Effector memory CD8-positive, alpha-beta T cell (primary cell): ENCODE measurements at places on chromosomes 12 and 14.
A peak's percentile ranks its signal among the peaks of the same experiment; 100 is the strongest.

DNA sequence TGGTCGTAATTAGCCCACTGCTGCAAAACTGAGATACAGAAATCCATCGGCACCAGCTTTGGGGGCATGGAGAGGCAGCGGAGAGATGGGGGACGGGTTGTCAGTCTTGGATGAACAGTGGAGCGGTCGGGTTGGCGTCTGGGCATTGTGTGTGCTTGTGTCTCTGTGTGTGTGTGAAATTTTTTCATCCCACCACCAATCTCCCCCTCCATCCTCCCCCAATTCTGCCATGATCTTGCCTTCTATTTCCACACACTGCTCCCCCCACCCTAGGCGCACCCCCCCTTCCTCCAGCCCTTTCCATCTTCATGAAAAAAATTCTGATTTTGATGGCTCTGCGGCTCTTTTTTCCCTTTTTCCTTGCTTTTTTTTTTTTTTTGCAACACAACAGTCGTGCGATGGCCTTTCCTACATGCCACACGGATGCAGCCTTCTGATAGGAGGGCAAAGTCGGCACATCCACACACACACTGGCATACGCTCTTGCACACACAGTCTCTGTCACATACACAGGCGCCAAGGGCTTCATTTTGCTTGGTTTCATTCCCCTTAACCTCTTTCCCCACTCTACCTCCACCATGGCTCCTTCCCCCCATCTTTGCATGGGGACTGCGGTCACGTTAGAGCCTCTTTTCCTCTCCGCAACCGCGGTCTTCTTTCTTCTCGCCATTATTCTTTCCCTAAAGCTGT lies 3.3 kb downstream of the NRXN3 start:
- DNase-seq: no peak

GRCh38 chr12:130916241-130916911 lies 37.3 kb upstream of the ADGRD1 start:
- DNase-seq: no peak

- no peak for DNase-seq
Measured at GRCh38 chr12:20616093-20616492, 79.0 kb upstream of the SLCO1C1 start.

DNA sequence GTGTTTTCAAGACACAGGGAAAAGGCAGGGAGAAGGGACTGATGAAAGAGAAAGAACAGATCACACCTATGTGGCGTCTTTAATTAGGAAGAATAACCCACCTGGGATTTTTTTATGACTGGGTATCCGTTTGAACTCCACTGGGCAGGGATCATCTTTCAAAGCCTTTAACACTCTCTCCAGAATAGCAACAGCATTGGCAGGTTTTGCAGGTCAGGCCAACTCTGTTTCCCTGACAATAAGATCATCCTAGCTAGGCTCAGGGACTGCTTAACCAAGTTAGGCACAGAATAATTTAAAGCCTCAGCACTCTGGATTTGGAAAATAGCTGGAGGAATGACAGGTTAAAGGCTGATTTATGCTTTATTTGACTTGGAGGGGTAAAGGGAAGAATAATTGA lies 117.6 kb downstream of the SUDS3 start:
- no peak for DNase-seq

GRCh38 chr12:42696406-42697149 lies 107.0 kb upstream of the PRICKLE1 start:
- DNase-seq: no peak

- peak; percentile 54 for DNase-seq
Measured at GRCh38 chr14:72714094-72714493, 179.8 kb downstream of the DPF3 start.

DNA sequence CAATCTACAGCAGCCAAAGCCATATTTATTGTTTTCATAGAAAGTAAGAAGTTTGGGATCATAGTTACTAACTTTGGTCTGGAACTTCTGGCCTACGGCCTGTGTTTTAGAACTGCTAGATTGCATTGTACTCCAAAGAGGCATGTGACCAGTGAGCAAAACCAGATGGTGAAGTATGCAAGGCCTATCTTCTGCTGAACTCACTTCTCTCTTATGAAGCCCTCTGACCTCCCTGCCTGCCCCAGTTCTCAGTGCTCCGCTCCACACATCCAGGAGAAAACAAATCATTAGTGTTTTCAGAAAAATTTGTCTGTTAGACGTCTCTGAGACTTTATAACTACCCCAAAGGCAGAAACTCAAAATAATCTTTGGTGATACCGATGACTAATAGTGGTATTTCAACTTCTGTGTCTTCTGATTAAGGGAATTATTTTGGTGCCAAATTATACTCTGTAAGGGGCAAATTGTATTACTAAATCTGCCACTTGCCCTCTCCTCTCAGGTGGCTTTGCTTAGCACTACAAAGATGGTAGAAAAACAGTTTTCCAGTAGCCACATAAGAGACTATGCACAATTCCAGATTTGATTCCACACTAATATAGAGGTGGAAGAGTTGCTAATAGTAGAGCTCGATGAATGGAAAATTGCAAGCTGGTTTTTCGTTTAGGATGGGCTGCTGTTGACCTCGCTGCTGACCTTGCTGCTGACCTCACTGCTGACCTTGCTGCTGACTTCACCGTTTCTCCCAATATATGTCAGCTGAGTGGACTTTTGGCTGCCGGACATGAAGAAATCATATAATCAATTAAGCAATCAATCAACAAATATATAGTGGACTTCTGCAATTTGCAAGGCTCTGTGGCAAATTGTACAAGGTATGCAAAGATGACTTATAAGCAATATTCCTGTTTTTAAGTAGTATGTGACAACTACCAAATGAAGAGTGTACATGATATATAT lies 147.5 kb downstream of the KITLG start:
- no peak for DNase-seq

GRCh38 chr12:49961111-49961922 lies at the start of gene AQP5:
Gene AQP5 (plus strand): TSS chr12:49961872. CDS start chr12:49962018, 146 bp downstream.
- no peak for DNase-seq

DNA sequence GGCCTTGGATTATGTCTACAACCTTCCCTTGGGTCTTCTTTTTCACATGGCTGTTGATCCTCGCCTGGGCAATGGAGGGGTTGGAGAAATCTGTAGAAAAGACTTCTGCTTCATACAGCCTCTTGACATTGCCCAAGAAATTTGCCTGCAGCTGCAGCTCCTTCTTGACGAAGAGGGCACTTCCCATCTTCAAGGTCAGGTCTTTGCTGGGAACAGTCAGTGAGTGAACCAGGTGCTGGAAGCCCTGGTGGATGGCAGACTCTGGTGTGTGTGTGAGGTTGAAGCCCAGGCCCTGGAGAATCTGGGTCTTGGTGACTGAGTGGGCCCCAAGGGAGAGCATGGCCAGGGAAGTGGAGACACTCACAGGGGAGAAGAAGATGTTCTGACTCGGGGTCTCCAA lies 6.7 kb downstream of the SERPINA9 start:
- no peak for DNase-seq

DNA sequence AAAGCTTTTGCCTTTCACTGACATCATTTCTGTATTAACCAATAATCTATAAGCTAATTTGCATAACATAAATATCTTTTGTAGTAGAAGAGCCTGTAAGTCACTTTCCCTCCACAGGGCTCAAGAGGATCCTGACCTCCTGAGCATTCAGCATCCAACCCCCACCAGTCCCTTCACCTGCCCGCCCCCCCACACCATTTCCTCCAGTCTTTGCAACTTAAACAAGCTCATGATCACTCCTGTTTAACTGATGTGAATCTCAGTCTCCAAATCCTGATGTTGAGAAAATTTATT lies 12.0 kb upstream of the CRY1 start:
- no peak for DNase-seq

DNA sequence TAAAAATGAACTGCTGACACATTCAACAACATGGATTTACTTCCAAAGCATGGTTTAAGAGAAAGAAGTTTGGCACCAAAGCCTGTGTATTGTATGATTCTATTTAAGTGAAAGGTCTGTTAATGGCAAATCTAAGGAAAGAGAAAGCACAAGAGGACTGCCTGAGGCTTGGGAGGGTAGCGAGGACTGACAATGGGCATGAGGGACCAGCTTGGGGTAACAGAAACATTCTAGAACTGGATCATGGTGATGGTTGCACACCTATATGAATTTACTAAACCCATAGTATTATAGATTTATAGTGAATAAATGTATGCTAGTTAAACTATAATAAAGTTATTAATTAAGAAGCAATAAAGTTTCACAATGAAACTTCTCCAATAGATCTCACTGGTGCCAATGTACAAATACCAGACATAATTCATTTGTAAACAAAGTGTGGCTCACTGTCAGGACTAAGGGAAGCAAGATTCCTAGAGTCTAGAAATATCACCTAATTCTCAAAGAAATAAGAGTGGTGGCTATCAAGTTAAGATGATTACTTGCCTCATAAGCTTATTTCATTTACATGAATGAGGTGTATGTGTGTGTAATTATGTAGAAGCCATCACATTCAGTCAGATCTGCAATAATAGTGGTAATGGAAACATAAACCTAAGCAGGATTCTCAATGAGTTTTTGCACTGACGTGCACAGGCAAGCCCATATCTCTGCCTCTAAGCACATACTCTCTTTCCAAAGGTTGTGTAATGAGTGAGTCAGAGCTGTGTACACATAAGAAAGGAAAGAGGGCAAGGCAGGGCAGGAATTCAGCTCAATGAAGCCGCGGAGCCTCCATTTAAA lies 353.4 kb downstream of the KCNH5 start:
- DNase-seq: no peak

GRCh38 chr12:47935184-47935583 lies 28.2 kb upstream of the TMEM106C start:
- DNase-seq: no peak

GRCh38 chr12:113298861-113299545 lies 35.9 kb downstream of the SLC8B1 start:
- no peak for DNase-seq

DNA sequence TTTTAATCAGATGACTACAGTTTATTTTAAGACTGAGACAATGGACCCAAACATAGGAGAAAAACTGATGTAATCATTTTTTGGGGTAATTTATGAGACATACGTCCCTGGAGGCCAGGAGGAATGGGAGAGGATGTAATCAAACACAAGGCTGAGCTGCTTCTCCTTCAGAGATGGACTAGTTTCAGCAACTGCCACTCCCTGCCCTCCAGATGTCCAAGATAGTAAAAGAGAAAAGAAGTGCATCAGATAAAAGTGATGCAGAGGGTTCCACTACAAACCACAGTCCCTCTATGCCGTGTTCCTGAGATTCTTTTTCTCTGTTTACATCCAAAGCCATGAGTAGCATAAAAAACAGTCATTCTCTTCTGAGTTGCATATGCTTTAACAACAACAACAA lies 101.1 kb downstream of the DACT1 start:
- no peak for DNase-seq

DNA sequence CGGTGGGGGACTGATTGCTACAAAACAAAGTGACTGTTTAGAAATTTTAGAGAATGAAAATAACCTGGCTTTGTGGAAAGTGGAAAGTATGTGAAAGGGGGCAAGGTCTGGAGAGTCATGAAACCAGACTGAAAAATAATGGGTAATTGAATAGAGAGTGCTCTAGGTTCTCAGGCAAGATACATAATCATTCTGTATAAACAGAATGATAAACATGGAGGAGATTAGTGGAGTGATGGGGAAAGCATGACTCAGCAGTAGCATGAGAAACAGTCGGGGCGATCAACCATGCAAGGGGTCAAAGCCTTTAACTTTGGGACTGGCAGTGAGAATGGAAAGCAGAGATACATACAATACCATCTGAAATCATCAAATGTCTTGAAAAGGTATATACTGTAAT lies 332.5 kb downstream of the CCER1 start:
- DNase-seq: no peak

- DNase-seq: no peak
Measured at GRCh38 chr12:24352363-24352762, 402.9 kb upstream of the SOX5 start.

DNA sequence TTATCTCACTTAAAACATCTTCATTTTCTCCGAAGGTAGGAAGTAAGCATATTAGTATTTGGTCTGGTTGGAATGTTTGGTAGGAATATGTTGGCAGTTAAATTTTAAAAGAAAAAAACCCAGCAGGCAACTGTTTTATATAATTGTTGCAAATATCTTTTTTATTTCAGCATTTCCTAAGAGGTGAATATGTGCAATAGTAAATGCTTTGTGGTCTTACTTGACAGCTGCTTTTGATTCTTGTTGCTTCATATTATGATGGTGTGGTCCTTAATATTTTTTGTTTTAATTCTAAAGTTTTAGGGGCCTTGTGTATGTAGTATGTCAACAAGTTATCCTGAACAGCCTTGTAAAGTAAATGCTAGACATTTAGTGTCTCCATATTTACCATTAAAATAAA lies 6.3 kb downstream of the TRAFD1 start:
- DNase-seq: no peak

GRCh38 chr14:99141236-99141635 lies 130.8 kb downstream of the BCL11B start:
- DNase-seq: no peak

DNA sequence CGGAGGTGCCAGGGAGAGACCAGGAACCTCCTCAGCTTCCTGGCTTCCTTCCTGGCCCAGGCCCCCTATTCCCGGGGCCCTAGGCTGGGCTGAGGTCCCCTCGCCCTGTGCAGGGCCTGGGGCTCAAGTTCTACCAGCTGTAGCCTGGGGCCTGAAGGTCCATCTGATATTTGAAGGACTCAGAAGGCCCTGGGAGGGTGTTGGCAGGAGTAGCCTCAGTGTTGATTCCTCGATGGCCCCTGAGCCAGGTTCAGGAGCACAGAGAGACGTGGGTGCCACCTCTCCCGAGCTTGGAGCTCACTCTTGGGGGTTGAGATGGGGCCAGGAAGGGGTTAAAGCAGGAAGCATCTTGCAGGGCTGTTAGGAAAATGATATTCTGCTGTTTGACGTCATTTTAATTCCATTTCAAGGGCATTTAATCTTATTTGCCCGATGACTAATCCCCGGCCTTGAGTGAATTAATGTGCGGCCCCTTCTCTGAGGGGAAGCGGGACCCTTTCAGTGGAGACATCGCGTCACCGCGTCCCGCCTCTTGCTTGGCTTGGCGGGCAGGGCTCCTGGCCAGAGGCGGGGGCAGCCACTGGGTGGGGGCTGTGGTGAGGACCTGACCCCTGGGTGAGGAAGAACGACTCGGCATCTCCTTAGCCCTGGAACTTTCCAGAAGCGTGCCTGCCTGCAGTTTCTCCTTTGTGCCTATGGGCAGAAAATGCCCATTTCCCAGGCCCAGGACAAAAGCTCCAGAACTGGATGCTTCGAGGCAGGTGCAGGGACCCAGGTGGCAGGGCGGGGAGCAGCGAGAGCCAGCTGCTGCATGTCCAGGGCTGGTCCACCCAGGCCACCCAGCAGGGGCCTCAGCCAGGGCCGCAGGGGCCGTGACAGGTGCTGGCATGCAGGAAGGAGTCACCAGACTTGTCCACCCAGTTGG lies 158.3 kb downstream of the KIF26A start:
- DNase-seq: no peak

DNA sequence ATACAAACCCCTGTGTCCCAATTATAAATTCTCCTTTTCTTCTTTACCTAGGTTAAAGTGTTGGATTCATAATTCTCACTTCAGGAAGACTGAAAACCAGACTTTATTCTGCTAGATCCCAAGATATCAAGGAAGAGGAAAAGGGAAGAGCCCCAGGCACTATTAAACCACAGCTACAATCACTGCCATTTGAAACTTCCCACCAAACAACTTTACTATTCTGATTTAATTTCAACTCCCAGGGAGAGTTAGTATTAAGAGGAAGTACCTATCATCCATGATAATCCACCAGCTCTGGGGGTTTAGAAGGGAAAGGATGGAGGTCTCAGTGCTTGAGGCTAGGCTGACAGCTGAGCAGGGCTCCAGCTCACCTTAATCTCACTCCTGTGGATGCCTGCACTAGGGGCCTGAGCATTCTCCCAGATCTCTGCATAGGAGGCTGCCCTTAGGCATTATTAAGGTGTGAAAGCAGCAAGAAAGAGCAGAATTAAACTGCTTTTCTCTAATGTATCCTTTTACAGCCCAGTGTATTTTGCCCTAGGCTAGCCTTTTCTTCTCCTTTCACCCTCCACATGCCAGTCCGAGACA lies 52.9 kb downstream of the MYF5 start:
- DNase-seq: no peak
